ENCODE measurements at places on chromosomes 6 and 20.

GRCh38 chr6:154370545-154370944, 13.9 kb upstream of the IPCEF1 start:
- peak; percentile 4 for DNase-seq

GRCh38 chr20:1555952-1556351, 1.6 kb downstream of the SIRPD start:
- peak; percentile 26 for DNase-seq

GRCh38 chr6:104095661-104096416, 763.9 kb downstream of the HACE1 start:
- no peak for DNase-seq

GRCh38 chr6:167233490-167233889, 57.6 kb upstream of the UNC93A start:
- DNase-seq, result no peak

DNA sequence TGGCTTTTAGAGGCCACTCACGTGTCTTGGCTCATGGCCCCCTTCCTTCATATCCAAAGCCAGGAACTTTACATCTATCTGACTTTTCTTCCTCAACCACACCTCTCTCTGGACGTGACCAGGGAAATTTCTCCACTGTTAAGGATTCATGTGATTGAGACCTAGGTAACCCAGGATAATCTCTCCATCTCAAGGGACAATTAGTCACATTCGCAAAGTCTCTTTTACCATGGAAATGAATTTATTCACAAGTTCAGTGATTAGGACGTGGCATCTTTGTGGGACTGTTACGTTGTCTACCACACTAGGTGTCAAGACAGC, 227.5 kb upstream of the RAB32 start:
- DNase-seq, result no peak

DNA sequence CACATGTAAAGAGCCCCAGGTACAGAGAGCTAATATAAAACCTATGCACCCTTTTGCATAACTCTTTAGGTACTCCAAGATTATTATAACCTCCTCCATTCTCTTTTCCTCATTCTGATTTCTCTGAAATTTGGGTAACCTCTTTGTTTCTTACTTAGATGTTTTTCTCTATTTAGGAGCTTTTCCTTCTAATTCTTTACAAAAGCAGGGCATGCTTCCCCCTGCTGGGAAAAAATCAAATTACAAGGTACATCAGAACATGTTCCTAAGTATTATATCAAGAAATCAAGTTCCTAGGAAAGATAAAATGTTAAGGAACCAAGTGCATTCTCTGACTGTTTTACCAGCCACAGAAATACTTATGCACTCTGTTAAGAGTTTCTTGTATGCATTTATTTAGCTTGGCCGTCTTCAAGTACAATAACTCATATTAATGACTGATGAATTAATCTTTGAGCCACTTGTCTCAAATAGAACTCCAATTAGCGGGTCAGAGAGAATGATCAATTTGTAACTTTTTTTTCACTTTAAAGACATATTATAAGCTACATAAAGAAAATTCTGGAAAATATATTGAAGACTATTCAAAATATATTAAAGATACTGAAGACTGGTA, 2.1 kb downstream of the KHDRBS2 start:
- DNase-seq, result no peak

GRCh38 chr6:129279343-129280292, 396.7 kb downstream of the LAMA2 start:
- DNase-seq, result no peak

GRCh38 chr20:51526106-51526470, 16.4 kb downstream of the NFATC2 start:
- no peak for DNase-seq

DNA sequence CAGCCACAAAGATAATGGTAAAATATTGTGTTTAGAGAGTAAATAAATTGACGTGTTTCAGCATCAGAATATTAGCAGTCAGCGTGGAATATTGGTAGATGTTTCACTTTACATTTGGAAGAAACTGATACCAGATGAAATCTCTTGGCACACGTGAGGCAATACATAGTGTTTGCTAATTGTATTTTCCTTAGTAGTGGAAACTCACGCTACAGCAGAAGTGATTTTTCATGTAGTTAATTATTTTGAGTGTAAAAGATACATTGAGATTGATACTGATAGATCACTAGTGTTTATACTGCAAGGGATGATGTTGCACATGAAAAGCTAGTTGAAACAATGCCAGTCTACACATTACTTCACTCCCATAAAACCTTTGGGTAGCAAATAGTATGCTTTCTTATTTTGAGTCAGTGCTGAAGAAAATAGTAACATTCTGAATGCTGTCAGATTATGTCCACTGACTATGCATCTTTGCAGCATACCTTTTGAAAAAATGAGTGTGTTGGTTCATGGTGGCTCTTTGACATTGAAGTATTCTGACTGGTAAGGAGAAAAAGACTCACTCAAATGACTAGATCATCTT, 59.3 kb downstream of the CD2AP start:
- no peak for DNase-seq

DNA sequence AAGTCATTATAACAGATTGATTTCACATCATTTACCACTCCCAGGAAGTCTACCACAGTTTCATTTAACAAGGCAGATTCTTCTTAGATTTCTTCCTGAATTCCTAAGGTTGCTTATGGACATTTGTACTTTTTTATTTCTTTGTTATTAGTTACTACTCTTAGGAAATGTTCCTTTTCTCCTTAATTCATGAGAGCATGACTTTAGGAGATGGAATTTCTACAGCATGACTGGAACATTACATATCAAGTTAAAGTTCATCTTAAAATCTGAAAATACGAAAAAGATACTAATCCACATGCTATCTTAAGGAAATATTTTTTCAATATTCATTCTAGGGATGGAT, 22.3 kb downstream of the CNKSR3 start:
- DNase-seq, result no peak

- DNase-seq, result no peak
These were observed 37.8 kb downstream of the MARCKS start for GRCh38 chr6:113894712-113895674.

Measured in central memory CD4-positive, alpha-beta T cell (primary cell).